Stimulated activated CD4-positive, alpha-beta T cell treated with anti-CD3 and anti-CD28 coated beads, TNF-alpha, amount 100 ng/mL, for 24 hours (primary cell): ENCODE measurements at places on chromosomes 11 and 22.

GRCh38 chr11:69027704-69028372 lies 14.8 kb upstream of the MRGPRF start:
- no peak for DNase-seq

- no peak for DNase-seq
These were observed 26.0 kb upstream of the TTC12 start for GRCh38 chr11:113288286-113288863.

GRCh38 chr22:26170795-26171580 lies 1.7 kb downstream of the SEZ6L start:
- DNase-seq, result no peak

GRCh38 chr11:69460540-69461257 lies 20.8 kb upstream of the LINC01488 start:
- no peak for DNase-seq

GRCh38 chr11:21053466-21053865 lies 384.1 kb downstream of the NELL1 start:
- no peak for DNase-seq
